ENCODE measurements at places on chromosomes 3 and 15.
A peak's percentile ranks its signal among the peaks of the same experiment; 100 is the strongest.

GRCh38 chr3:183466575-183466974 is 38.2 kb upstream of the MCF2L2 start:
- no peak for DNase-seq

- DNase-seq, result no peak
Observed at GRCh38 chr15:41513506-41514227, at the start of gene LTK. TSS of gene LTK (minus strand) at chr15:41513827. CDS start at chr15:41513709, 118 bp downstream.

- no peak for DNase-seq
Observed at GRCh38 chr15:42152921-42153698, 3.3 kb downstream of the PLA2G4F start.

GRCh38 chr3:57675530-57675929 is 17.3 kb downstream of the DENND6A start:
- no peak for DNase-seq

- no peak for DNase-seq
Observed at GRCh38 chr3:147619921-147620560, 210.9 kb downstream of the ZIC1 start.

DNA sequence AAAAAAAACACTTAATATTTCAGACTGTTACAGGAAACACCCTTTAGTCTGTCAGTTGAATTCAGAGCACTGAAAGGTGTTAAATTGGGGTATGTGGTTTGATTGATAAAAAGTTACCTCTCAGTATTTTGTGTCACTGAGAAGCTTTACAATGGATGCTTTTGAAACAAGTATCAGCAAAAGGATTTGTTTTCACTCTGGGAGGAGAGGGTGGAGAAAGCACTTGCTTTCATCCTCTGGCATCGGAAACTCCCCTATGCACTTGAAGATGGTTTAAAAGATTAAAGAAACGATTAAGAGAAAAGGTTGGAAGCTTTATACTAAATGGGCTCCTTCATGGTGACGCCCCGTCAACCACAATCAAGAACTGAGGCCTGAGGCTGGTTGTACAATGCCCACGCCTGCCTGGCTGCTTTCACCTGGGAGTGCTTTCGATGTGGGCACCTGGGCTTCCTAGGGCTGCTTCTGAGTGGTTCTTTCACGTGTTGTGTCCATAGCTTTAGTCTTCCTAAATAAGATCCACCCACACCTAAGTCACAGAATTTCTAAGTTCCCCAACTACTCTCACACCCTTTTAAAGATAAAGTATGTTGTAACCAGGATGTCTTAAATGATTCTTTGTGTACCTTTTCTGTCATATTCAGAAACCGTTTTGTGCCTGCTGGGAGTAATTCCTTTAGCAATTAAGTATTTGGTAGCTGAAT is 17.9 kb downstream of the TMEM43 start:
- DNase-seq, result peak; percentile 44

Data from activated naive CD4-positive, alpha-beta T cell treated with anti-CD3 and anti-CD28 coated beads for 36 hours (primary cell).